Smooth muscle cell of the coronary artery (primary cell): ENCODE measurements at places on chromosomes 11 and 22. TPM values are rescaled to one million over a fixed set of nuclear protein-coding genes. Genes with fewer than 3 reads are reported as not detected.

Gene HTR3B
- not detected in 2 replicates for total RNA-seq

Gene GP1BB
- 5.3 TPM in 1 of 2 replicates, not detected in the other for total RNA-seq

Gene CUL5
- total RNA-seq, result 17.6 and 29.2 TPM in 2 replicates

Gene C22orf31
- total RNA-seq, result 0.35 TPM in 1 of 2 replicates, not detected in the other

Gene CCDC15
- 0.23 and 0.90 TPM in 2 replicates for total RNA-seq

Gene MYH9
- 686 and 1,062 TPM in 2 replicates for total RNA-seq

Gene OR52N4
- not detected in 2 replicates for total RNA-seq
